ENCODE measurements at places on chromosomes 12 and 14. TPM values are rescaled to one million over a fixed set of nuclear protein-coding genes. Genes with fewer than 3 reads are reported as not detected.

TMCC3 gene
- total RNA-seq: 1.9 TPM

- DNase-seq: no peak
- H3K4me3 ChIP-seq: no peak within 1 kb of the TSS
- H3K36me3 ChIP-seq: no peaks in the 10 kb centered on the region
- peaks cover 14% of the 10 kb centered on the region for H3K4me1 ChIP-seq
- H3K27me3 ChIP-seq: peaks cover 28% of the 10 kb centered on the region
Observed at GRCh38 chr14:105525861-105526775, at the start of gene TMEM121. TSS of gene TMEM121 (plus strand) at chr14:105526583. CDS start at chr14:105528835, 2,252 bp downstream.

DNA sequence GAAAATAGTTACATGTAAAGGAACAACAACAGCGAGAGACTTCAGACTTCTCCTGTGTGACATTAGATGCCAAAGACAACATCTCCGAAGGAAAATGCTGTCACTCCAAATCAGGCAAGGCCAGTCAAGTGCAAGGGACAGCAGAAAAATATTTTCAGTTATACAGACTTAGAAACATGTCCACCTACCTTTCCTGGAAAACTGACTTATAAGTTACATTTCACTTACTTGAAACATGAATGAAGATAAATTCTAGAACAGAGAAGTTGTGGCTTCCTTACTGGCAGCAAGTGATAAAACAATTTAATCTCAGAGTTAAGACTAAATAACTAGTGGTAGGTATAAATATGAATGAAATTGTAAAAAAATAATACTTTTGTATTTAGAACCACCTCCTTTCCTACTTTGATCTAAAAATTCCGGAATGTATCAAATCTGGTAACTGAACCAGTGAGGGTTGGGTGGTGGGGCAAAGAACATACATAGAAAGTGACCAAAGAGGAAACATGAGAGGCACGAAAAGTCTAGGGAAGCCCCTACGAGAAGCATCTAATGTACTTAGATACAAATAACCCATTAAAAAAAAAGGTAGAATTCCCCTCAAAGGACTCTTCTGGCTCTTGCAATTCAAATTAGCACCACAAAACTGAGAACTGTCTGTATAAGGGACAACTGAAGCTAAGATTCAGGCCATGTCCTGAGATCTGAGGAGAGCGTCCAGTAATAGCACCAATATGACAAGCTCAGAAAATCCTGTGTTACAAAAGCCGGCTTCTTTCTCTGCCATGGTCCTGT is 21.2 kb downstream of the MTHFD1 start:
- peaks cover 17% of the 10 kb centered on the region for H3K4me1 ChIP-seq
- peaks cover 49% of the 10 kb centered on the region for H3K36me3 ChIP-seq
- H3K27ac ChIP-seq: peak overlapping the region; percentile 63
- no peak overlapping the region for H3K4me3 ChIP-seq
- DNase-seq: no peak

GRCh38 chr12:22531205-22531604 is 13.1 kb downstream of the C2CD5 start:
- H3K4me3 ChIP-seq: no peak overlapping the region
- no peak for DNase-seq
- H3K27me3 ChIP-seq: no peaks in the 10 kb centered on the region

DNA sequence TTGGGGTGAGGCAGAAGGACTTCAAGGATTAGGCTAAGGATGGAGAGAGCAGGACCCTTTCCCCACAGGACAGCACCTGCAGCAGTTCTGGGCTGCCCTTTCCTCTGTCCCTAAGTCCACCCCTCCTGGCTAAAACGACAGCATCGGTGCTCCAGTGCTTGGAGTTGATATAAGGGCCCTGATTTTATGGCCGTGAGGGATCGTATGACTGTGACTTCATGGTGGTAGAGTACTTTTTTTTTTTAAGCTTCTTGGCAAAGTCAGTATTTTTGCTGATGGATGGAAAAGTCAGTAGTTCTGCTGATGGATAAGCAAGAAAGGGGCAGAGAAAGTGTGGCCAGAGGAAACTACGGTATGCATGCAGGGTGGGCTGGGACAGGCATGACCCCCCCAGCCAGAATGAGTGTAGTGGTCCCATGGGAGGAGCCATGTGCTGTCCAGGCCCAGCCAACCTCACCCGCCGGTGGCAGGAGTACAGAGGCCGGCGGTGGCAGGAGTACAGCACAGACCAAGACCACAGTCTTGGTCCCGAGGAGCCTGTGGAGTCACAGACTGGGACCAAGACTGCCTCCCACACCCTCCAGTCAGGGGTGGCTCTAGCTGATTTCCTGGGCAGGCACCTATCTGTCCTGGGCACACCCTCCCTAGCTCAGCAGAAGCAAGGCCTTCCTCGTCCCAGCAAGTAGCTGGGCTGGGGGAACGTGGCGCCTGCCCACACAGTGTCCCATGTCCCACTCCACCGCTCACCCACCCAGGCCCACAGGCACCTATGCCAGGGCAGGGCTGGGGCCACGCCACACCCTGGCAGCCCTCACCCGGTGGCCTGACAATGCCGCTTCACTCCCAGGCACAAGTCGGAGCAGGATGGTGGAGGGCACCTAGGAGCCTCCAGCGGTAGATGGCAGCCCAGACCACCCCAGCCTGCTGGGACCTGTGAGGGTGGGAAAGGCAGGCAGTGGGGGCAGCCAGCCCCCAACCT is 46.3 kb downstream of the CCDC88C start:
- H3K36me3 ChIP-seq: no peaks in the 10 kb centered on the region
- no peak overlapping the region for H3K4me3 ChIP-seq
- DNase-seq: no peak
- H3K27ac ChIP-seq: no peak overlapping the region

GRCh38 chr14:53355581-53356112 is 202.5 kb upstream of the DDHD1 start:
- H3K4me3 ChIP-seq: no peak overlapping the region
- H3K4me1 ChIP-seq: peaks cover 11% of the 10 kb centered on the region
- DNase-seq: no peak
- no peaks in the 10 kb centered on the region for H3K27me3 ChIP-seq

DNA sequence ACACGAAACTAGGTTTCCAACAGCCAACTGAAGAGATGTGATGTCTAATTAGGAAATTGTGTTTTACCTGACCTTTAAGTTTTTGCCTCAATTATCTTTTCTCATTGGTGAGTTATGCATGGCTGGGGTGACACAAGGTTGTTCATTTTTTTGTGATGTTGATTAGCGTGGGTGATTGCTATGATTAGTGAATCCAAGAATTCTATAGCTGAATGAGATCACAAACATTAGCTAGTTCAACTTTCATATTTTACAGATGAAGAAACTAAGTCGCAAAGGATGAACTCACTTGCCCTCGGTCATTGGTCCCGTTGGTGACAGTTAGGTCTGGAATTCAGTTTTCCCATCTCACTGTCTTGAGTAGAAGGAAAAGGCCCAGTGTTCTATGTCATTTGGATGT is 32.6 kb upstream of the LMNTD1 start:
- no peak overlapping the region for H3K4me3 ChIP-seq
- no peak overlapping the region for H3K27ac ChIP-seq
- no peaks in the 10 kb centered on the region for H3K27me3 ChIP-seq
- no peaks in the 10 kb centered on the region for H3K36me3 ChIP-seq
- no peaks in the 10 kb centered on the region for H3K4me1 ChIP-seq

- no peak overlapping the region for H3K27ac ChIP-seq
- H3K4me3 ChIP-seq: no peak overlapping the region
- no peak for DNase-seq
Observed at GRCh38 chr14:76729953-76730505, 31.2 kb upstream of the VASH1 start.

AGAP2 gene
- total RNA-seq: 0.89 TPM

TAS2R19 gene
- 1.9 TPM for total RNA-seq

GRCh38 chr14:104808456-104808855 is 7.6 kb downstream of the ZBTB42 start:
- no peaks in the 10 kb centered on the region for H3K36me3 ChIP-seq
- no peak overlapping the region for H3K27ac ChIP-seq
- no peak for DNase-seq
- no peak overlapping the region for H3K4me3 ChIP-seq

DNA sequence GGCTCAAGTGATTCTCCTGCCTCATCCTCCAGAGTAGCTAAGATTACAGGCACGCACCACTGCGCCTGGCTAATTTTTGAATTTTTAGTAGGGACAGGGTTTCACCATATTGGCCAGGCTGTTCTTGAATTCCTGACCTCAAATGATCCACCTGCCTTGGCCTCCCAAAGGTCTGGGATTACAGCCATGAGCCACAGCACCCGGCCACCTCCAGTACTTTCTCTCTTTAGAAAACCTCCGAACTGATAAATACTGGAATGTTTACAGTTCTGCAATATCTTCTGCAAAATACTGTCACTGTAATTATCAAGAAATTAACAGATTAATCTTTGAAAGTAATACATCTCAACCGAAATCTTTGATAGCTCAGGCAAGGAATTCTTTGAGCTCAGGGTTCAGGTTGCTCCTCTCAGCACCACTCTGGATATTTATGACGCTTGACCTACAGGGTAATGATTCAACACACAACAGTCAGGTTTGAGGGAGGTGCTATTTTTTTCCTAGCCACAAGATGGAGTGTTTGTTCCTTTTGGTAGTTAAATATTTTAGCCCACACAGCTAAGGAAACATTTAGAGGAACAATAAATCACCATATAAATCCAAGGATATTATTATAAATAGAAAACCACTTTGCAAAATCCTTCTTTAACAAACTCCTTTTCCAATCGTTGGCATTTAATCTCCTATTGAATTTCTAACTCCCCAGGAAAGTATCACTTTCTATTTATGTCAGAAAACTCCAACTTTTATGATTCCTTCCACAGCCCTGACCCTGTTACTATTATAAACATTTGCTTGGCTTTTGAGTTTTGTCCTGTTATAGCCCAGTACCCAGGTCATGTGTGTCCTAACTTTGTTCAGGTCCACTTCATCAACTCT is 48.6 kb upstream of the GTF2A1 start:
- H3K4me3 ChIP-seq: no peak overlapping the region
- H3K27me3 ChIP-seq: no peaks in the 10 kb centered on the region
- no peaks in the 10 kb centered on the region for H3K4me1 ChIP-seq
- no peaks in the 10 kb centered on the region for H3K36me3 ChIP-seq

- no peaks in the 10 kb centered on the region for H3K27me3 ChIP-seq
- peak; percentile 60 for DNase-seq
- H3K4me1 ChIP-seq: peaks cover 35% of the 10 kb centered on the region
- H3K36me3 ChIP-seq: no peaks in the 10 kb centered on the region
- no peak overlapping the region for H3K4me3 ChIP-seq
- peak overlapping the region; percentile 12 for H3K27ac ChIP-seq
Observed at GRCh38 chr12:124709722-124710687, 142.6 kb upstream of the NCOR2 start.

KERA gene
- 72.5 TPM for total RNA-seq

DNA sequence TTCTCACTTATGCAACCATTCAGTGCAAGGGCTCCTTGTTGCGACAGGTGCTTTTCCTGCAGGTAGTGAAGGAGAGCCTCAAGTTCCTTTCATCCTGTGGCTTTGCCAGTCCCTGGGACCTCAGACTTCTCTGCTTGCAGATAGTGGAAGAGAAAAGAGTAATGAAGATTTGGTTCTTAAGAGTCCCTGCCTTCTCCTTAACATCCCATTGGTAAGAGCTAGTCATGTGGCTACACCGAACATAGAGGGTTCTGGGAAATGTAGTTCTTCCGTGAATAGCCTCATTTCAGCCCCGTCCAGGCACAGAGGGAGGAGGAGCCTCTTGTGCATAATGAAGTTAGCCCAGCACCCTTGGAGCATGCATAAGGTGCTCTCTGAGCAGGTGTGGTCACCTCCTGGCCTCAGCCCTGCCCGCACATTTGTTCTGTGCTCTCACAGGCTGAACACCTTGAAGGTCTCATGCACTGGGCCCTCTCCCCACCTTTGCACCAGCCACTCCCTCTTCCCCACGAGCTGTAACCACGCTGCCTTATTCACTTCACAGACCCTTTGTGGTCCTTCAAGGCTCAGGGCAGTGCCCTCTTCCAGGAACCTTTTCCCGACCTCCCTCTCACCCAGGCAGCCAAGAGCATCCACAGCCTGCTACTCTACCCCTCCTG is 134.0 kb downstream of the BCL11B start:
- H3K36me3 ChIP-seq: no peaks in the 10 kb centered on the region
- H3K27me3 ChIP-seq: no peaks in the 10 kb centered on the region
- no peaks in the 10 kb centered on the region for H3K4me1 ChIP-seq
- no peak for DNase-seq

DNA sequence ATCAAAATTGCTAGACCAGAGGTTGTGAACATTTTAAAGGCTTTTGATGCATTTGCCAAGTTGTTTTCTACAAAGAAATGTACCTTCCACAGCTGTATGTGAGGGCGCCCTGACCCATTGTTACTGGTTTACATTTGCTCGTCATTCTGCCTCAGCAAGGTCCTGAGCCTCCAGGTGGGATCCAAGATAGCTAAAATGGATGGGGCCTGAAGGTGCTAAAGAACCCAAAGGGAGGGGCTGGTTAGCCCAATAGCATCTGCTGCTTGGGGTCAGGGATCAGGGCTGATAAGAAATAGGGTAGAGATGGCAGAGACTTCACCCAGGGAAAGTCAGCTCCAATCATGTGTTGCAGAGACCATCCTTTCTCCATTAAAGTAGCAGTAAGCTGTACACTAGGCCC is 43.1 kb downstream of the GALNT16 start:
- no peaks in the 10 kb centered on the region for H3K4me1 ChIP-seq
- H3K27me3 ChIP-seq: peaks cover 28% of the 10 kb centered on the region
- no peak for DNase-seq
- no peaks in the 10 kb centered on the region for H3K36me3 ChIP-seq
- H3K4me3 ChIP-seq: no peak overlapping the region
- no peak overlapping the region for H3K27ac ChIP-seq

Measured in SJSA1 (cell line).